AG04449 (cell line): ENCODE measurements at places on chromosomes 12 and 14.

GRCh38 chr12:110269622-110270124 lies 11.4 kb upstream of the ATP2A2 start:
- DNase-seq: peak; percentile 36

GRCh38 chr12:106118-106591 lies 39.6 kb downstream of the IQSEC3 start:
- DNase-seq: no peak

GRCh38 chr12:70255311-70255710 lies 12.1 kb downstream of the CNOT2 start:
- no peak for DNase-seq

DNA sequence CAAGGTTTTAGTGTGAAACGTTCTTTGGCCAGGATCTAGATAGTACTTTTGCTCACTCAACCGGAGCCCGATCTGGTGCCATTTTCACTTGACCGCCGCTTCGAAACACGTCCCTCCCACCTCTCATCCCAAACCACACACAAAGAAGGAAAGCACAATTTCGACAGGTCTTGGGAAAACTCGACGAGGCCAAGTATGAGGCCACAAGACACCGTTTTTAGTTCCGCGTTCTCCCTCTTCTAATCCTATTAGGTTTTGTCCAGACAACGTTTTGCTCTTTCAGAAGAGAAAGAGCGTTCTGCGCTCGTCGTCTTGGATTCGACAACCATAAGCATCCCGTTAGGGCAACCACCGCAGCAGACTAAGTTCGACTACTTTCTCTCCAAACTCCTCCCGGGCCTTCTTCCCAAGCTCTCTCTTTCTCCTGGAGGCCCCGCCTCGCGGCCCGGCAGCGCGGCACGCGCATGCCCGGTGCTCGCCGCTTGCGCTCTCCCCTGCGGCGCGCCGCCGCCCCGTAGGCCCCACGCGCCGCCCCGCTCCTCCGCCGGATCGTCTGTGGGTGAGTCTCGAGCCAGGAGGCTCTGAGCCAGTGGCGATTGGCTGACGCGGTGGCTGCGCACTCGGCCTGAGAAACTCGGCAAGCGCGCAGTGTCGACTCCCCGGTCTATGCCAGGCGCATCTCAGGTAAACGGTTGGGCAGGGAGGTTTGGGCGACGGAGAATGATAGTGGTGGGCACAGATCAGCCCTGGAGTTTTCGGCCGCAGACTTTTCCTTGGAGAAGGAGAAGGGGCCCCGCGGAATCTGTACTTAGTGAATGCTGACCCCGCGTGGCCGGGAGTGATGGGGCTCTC lies at the start of gene MIPOL1:
TSS of gene MIPOL1 (plus strand) at position 517 of the 852 bp plus-strand sequence. CDS start 49,952 bp downstream, outside the sequence.
- peak; percentile 26 for DNase-seq

GRCh38 chr12:29844667-29845066 lies 60.9 kb upstream of the TMTC1 start:
- no peak for DNase-seq

GRCh38 chr12:112938751-112939150 lies 477 bp downstream of the OAS3 start:
- no peak for DNase-seq

GRCh38 chr14:104819361-104819781 lies 18.5 kb downstream of the ZBTB42 start:
- DNase-seq: no peak

- no peak for DNase-seq
Measured at GRCh38 chr12:101051901-101052550, 158.0 kb downstream of the SLC5A8 start.

GRCh38 chr12:1351926-1352325 lies 242.5 kb downstream of the FBXL14 start:
- no peak for DNase-seq

DNA sequence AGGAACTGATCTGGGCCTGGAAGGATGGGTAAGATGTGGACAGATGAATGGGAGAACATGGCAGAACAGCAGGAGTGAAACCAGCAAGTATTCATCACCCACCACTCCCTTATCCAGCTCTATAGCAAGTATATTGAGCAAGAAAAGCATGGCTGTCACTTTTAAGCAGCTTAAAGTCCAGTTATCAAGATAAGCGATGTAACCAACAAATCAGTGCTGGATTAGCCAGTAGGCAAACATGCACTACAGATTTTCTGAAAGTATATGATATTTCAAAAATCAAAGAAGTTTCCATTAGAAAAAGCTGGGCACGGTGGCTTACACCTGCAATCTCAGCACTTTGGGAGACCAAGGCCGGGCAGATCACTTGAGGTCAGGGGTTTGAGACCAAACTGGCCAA lies 53.9 kb upstream of the ATP2A2 start:
- no peak for DNase-seq

DNA sequence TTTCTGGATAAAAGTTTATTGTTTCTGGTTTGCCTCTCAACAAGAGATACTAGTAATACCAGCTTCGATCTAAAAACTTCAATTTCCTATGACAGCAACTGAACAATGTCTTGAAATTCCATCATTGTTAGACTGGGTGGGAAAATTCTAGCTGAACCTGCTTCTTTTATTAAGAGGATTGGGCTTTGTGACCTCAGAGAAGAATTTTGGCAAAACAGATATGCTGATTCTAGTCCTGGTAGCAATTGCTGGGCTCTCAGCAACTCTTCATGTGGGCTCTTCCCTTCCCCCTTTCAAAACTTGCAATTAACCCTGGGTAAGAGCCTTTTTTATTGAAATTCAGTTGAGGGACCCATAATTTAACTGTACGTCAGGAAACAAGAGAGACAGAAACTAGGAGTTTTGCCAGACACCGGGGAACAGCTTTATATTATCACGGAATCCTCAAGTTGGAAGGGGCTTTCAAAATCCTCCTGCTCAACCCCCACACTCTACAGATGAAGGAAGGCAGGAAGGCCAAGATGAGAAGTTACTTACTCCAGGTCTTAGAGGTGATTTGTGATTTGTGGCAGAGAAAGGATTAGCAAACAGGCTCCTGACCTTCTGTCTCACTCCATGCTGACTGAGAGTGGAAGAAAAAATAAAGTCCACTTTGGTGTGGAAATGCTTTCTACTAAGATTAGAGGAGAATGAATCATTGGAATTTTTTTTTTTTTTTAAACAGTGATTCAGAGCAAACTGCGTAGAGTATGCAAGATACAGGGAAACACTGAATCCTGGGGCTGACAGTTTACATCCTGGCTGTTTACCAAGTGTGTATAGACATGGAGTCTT lies 239.0 kb upstream of the ATP2B1 start:
- peak; percentile 65 for DNase-seq

- peak; percentile 51 for DNase-seq
Measured at GRCh38 chr14:102579696-102580549, 12.5 kb upstream of the RCOR1 start.

- DNase-seq: no peak
Measured at GRCh38 chr12:111781085-111781658, 14.4 kb downstream of the ALDH2 start.

DNA sequence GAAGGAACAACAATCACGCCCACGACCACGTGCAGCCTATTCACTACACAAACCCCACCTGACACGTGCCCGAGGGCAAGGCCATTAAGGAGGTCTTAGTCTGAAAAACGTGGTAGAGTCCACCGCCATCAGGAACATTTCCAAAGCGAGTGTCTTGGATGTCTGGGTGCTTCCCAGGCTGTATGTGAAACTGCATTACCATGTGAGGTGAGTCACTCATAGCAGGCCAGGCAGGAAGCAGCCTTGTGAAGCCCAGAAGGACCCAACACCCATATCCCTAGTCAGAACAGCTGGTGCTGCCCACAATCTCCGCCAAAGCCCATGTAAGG lies 3.3 kb upstream of the KRT79 start:
- DNase-seq: peak; percentile 47

GRCh38 chr14:53549956-53550355 lies 396.8 kb upstream of the DDHD1 start:
- no peak for DNase-seq
